ENCODE measurements at places on chromosomes 7 and 10.
A peak's percentile ranks its signal among the peaks of the same experiment; 100 is the strongest.

- DNase-seq = no peak
Observed at GRCh38 chr7:23136216-23136615, 30.6 kb downstream of the KLHL7 start.

DNA sequence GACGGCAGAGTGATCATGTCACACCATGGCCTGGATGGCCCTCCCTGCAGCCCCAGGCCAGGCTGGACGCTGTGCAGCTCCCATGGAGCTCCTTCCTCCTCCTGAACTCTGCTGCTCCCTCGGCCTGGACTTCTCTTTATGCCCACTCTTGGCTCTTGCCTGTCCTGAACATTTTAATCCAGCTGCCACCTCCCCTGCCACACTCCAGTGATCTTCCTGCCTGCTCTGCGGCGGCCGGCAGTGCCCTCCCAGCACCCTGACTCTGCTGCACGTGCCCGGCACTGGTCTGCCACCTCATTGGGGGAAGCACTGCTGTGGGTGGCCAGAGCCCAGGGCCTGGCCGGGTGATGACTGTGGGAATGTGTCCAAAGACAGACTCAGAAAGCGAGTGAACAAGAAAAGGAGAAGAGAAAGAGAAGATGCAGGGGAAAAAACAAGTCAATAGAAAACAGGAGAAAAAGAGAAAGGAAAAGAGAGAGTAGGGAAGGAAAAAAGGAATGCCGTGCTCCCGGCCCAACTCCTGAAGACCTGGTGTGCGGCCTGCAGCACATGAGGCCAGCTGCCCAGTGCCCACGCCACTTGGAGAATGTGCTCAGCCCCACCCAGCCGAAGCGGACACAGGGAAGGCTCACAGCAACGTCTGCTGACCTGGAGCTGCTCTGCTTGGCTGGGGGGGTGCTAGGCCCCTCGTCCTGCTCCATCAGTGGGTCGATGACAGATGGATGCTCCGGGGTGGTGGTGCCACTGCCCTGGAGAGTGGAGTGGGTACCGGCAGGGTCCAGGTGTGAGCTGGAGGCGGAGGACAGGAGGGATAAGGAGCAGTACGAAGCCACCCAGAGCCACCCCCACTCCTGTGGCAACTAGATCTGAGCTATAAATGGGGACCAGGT is 115.9 kb downstream of the DLG5 start:
- no peak for DNase-seq

- no peak for DNase-seq
Observed at GRCh38 chr10:100229819-100230422, 525 bp upstream of the CHUK start.

DNA sequence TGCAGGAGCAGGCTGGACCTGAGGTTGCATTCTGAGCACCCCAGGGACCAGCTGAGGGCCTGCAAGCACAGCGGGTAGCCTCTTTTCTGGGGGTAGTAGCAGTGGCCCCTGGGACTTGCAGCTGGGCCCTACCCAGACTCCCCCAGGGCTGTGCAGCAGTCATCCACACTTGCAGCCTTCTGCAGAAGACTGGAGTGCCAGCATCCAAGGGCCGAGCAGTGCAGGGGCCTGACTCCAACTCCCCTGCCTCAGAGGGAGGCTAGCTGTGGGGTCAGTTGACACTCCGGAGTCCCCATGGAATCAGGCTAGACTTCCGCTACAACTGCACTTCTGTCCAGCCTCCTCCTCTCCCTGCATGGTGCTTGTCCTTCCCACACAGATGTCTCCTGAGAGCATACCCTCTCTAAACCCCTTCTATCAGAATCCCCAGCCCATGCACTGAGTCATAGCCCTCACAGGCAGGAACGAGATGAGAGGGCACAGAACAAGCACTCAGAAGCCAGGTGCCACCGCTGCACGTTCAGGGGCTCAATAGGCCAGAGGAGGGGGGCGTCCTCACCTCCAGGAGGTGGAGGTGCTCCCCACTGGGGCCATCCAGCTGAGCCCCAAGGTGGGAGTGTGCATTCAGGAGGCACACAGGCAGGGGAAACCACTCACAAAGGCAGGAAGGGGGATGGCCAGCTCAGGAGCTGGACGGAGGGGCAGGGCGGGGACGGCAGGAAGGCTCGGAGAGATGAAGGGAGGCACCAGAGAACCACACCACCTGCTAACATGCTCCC is 7.5 kb downstream of the RASGEF1A start:
- DNase-seq = no peak

- DNase-seq = no peak
Observed at GRCh38 chr10:52523696-52524095, 209.6 kb downstream of the DKK1 start.

- peak; percentile 18 for DNase-seq
Observed at GRCh38 chr10:31322647-31323046, 3.6 kb downstream of the ZEB1 start.

- DNase-seq = no peak
Observed at GRCh38 chr10:101224060-101224909, 5.0 kb downstream of the LBX1 start.

GRCh38 chr7:35342786-35343185 is 88.9 kb upstream of the TBX20 start:
- no peak for DNase-seq

- DNase-seq = peak; percentile 42
Observed at GRCh38 chr10:14507176-14507575, 176.5 kb upstream of the FRMD4A start.

- DNase-seq = peak; percentile 16
Observed at GRCh38 chr10:123994417-123995081, 98.8 kb downstream of the CHST15 start.

GRCh38 chr7:17984288-17984687 is 43.4 kb downstream of the PRPS1L1 start:
- no peak for DNase-seq

GRCh38 chr7:113321201-113321600 is 202.8 kb upstream of the SMIM30 start:
- no peak for DNase-seq

GRCh38 chr7:100829150-100829716 is 1.9 kb upstream of the EPHB4 start:
- DNase-seq = no peak

- DNase-seq = no peak
Observed at GRCh38 chr10:97297556-97298222, 5.3 kb upstream of the ARHGAP19 start.

GRCh38 chr7:135290594-135290993 is 57.0 kb downstream of the STRA8 start:
- no peak for DNase-seq

GRCh38 chr10:87734987-87735827 is 75.5 kb downstream of the PAPSS2 start:
- DNase-seq = peak; percentile 2

DNA sequence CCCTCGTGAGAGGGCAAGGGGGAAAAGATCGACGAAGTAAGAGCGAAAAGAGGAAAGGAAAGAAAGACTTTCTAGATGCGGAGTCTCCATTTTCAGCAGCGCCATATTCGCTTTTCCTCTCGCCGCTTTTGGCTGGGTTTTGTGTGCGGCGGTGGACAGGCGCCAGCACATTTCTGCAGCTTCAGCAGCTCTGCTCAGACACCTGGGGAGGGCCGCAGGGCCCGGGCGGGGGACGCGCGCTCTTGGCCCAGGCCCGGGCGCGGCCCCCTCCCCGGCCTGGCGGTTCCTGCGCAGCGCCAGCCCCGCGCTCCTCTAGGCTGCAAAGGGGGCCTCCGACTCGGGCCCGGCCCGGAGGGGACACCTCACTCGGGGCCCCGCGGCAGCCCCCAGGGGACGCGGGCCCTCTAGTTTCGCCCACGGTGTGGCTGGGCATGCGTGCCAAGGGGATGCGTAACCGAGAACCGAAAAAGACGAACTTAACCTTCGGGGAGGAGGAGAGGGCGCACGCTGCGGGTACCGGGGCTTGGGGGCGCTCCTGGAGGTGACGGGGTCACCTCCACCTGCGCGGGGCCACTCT is 34.5 kb upstream of the EBLN1 start:
- DNase-seq = no peak

GRCh38 chr10:101379663-101380352 is 25.8 kb downstream of the BTRC start:
- no peak for DNase-seq

DNA sequence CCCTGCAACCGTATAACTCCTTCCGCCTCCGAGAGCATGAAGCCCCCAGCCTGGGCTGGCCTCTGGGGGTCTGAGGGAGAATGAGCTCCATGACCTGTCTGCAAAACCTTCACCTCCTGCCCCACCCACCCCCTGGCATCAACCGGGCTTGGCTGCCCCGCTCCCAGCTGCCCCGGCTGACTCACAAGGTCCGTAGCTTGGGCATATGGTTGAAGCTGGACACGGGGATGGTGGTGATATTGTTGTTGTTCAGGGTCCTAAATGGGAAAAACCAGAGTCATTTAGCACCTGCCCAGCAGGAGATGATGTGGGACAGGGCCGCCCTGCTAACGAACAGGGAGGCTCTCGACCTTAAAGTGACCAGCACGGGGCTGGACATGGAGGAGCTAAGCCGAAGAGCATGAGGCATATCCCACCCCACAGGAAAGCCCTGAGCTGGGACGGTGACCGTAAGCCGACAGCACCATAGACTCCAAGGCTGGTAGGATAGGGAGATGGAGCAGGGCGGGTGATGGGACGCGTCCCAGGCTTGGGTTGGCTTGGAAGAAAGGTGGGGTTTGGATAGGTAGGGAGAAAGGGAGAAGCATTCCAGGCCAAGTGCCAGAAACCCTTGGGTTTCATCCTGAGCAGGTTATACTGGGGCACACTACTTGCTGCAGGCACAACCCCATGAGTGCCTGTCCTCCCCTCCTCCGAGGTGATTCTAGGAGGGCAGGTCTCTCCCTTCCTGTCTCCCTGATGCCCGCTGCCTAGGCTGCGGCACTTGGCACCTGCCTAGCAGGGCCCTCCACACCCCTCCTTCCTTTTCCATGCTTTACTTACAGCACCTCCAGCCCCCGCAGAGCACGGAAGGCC is 121.5 kb downstream of the SLIT1 start:
- DNase-seq = no peak

- DNase-seq = no peak
Observed at GRCh38 chr7:128876127-128876526, 13.5 kb downstream of the ATP6V1F start.

- DNase-seq = no peak
Observed at GRCh38 chr7:95922191-95922590, 149.8 kb downstream of the DYNC1I1 start.

GRCh38 chr7:26213807-26214515 is 12.4 kb downstream of the CBX3 start:
- no peak for DNase-seq

DNA sequence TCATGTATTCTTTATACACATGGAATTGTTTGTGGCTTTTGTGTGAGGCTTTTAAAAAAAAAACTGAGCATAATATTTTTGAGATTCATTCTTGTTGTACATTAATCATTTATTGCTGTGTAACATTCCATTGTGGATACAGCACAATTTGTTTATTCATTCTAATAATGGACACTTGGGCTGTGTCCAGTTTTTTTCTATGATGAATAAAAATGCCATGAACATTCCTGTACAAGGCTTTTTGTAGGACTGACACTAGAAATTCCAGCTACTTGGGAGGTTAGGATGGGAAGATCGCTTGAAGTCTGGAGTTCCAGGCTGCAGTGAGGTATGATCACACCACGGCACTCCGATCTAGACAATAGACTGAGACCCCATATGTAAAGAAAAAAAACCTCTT is 254.3 kb upstream of the CACNA2D1 start:
- no peak for DNase-seq

DNA sequence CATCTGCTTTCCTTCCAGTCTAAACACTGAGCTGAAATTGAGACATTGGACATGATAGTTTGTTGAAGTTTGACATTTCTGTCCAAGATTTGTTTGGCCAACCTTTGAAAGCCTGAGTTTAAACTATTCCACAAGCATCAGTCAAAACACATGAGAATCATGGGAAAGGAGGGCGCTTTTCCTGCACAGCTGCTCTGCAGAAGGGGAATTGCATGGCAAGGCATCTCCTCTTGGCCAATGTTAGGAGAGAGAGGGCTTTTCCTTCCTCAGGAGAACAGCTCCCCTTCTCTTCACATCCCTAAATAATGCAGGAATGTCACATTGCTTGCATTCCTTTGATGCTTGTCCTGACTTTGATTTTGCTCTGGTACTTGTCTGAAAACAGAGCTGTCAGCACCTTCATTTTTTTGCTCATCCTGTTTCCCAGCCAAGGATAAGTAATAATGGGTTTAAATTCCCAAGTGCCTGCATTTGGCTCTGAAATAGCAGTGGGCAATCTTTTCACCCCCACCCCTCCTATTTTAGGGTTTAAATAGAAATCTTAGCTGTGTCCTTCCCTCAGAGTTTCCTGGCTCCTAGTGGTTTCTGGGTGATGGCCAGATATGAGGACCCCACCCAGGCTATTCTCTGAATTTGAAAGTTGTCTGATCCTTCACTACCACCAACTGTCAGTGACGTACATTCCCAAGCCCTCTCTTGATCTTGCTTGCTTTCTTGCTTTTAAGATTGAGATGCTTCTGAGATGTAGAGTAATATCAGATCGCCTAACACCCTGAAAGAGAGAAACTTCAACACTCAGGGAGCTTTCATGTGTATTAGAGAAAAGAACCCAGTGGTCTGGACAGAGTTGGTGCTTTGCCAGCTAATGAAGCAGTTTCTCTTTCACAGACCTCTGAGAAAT is 75.2 kb upstream of the NPVF start:
- DNase-seq = no peak

DNA sequence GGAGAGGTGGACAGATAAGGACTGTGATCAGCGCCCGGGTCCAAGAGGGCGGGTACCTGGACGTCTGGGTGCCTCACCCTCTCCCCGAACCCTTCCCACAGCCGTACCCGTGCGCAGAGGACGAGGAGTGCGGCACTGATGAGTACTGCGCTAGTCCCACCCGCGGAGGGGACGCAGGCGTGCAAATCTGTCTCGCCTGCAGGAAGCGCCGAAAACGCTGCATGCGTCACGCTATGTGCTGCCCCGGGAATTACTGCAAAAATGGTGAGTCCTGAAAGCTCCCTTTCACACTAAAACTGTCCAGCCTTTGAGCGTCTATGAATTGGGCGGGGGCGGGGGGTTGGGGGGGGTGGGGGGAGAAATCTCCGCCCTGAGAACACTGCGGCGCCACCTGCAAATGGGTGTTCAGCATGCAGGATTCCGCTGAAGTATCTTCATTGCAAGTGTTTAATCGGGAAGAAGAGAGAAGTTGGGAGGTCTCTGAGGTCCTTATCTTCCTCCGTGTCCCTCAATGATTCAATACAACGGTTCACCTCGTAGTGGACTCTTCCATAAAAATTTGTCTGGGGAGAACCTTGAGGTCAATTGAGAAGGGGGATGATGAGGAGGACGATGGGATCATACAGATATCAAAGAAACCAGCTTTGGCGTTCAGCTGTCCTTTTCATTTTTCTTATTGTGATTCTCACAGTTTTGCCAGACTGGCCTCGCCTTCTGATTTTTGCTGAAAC is 906 bp downstream of the DKK1 start:
- no peak for DNase-seq

DNA sequence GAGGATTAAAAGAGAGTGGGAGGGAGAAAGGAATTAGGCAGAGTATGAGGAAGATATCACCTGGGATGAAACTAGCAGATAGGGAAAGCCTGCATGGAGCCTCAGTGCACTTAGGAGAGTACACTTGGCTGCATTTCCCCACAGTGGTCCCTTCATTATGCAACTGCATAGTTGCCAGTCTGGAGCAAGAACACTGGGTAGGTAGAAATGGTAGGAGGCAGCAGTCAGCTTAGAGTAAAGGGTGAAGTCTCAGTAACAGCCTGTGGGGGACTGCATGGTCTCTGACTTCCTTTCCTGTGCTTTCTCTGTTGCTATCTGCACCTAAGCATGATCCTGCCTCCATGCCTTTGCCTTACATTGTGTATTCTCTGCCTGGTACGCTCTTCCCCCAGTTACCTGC is 14.0 kb upstream of the PCGF5 start:
- DNase-seq = no peak

- no peak for DNase-seq
Observed at GRCh38 chr7:91492317-91492716, 228.1 kb downstream of the FZD1 start.

Measured in NCI-H1105 (cell line).